ENCODE measurements at places on chromosomes 7 and 10.

GRCh38 chr10:97919012-97919411, 69.4 kb downstream of the GOLGA7B start:
- DNase-seq: no peak

- DNase-seq: no peak
Observed at GRCh38 chr7:36408589-36408988, 18.9 kb downstream of the ANLN start.

- DNase-seq: no peak
Observed at GRCh38 chr7:107032050-107032449, 12.5 kb upstream of the PRKAR2B start.

GRCh38 chr7:130344271-130344866, at the start of gene CPA5:
Gene CPA5 (plus strand): TSS chr7:130344816. CDS start chr7:130346486, 1,670 bp downstream.
- DNase-seq: no peak

- DNase-seq: no peak
Observed at GRCh38 chr7:137789215-137789882, 57.4 kb downstream of the DGKI start.

DNA sequence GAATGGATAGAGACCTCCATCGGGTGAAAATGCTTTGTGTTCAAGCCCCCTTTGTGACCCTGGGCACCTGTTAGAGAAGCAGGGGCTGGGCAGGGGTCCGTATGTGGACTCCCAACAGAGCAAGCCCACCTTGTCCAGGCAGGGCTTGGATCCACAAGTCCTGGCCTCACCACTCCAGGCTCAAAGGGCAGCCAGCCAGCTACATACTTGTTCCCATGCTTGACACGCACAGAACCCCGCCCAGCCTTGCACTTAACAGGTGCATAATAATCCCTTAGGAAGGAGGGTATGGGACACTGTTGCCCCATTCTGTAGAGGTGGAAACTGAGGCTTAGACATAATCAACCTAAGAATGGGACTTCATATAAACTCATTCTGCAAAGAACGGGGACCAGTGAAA, 160.6 kb downstream of the PRKAG2 start:
- no peak for DNase-seq

DNA sequence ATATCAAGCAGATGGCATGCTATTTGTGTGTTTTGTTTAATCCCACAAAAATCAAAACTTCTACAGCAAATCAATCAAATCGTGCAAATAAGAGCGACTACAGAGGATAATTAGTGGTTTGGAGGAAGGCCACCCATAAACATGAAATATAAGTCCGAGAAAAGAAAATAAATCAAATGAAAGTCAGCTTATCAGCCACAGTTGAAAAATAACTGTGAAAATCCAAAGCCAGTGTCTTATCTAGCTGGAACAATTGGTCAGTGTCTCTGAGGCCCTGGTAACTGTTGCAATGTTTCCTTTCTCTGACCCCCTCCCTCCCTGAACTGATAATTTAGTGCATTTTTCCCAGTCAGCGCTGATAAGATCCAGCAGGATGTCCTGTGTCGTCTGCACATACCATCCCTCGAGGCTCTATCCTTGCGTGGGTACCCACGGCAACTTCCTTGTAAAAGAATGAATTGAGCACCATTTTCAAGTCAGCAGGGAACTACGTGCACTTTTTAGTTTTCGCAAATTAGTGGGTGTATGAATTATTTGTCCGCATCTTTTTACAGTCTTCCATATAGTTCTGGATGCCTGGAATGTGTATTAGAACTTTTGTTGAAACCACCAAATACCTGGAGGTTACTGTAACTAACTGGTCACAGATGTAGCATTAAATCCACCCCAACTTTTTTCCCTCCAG, 10.8 kb upstream of the JCAD start:
- no peak for DNase-seq

DNA sequence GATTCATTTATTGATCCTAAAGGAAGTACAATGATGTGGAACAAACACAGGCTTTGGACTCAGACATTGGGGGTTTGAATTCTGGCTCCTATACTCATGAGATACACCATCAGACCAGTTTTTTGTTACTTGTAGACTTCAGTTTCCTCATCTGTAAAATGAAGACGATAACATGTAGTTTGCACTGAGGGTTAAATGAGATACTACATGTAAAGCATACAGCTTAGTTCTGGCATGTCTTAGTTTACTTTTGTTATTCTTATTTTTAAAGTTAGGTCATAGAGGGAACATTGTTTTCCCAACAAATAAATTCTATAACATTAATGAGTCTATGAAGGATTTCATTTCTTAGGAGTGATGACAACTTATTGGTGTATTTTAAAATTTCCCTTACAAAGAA, 183.5 kb upstream of the FAM3C start:
- no peak for DNase-seq

DNA sequence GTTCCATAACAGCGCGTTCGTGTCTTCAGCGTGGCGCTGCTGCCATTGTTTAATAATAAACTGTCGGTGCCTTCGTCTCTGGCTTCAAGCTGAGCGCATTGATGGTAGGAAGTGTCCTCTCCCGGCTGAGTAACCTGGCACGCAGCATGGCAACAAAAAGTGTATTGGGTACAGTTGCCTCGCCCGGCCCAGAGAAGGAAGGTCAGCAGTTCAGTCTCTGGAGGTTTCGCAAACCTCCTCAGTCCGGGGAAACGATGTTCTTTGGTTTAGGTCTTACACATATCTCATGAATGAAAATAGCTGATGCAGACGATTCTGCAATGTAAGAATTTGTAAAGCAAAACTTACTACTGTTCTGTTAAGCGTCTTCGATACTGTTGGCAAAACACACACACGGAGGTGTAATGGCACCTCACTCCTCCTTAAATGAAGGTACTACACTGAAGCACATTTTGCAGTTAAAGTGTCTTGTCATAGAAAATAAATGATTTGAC, 739 bp upstream of the CCDC186 start:
- peak; percentile 24 for DNase-seq

DNA sequence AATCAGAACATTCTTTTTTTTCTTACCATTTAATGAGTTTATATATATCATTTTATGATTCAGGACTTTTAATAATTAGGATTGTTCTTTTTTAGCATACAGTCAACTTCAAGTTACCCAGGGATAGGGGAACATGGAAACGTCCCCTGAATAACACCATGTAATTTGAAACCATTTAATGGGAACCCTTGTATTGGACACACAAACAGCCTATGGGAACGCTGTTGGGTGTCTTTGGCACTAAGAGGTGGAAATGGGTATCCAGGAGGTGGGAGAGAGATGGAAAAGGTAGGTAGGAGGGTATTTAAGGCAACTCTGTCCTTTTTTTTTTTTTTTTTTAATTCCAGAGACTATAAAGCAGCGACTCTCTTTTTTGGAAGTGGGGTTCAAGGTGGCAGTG, 2.6 kb downstream of the LUC7L2 start:
- no peak for DNase-seq

DNA sequence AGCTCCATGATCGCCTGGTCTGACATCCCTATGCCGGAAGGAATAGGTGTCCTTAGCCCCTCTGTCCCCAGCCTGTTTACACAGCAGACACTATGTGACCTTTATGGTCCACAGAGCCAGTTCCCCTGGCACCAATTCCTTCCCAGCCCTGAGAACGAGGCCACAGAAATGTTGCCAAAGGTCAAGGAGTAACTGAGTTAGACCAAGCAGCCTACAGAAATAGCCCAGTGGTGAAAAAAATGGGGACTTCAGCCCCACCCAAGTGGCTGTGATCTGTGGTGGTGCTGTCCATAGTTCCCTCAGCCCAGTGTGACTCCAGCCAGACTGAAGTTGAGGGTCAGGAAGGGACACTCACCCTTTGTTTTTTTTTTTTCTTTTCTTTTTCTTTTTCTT, 2.5 kb downstream of the PGAM2 start:
- DNase-seq: no peak

DNA sequence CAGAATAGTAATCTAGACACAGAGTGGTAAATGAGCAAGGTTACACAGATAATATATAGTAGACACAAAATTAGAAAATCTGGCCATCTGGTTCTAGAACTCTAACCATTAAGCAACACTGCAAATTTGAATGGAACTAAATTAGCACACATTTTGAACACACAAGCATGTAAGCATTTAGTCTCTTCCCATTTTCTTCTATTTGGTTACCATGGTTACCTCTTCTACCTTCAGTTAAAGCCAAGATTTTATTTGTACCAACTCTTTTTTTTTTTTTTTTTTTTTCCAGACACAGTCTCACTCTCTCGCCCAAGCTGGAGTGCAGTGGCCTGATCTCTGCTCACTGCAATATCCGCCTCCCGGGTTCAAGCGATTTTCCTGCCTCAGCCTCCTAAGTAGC, 790.5 kb downstream of the MAGI2 start:
- DNase-seq: no peak

DNA sequence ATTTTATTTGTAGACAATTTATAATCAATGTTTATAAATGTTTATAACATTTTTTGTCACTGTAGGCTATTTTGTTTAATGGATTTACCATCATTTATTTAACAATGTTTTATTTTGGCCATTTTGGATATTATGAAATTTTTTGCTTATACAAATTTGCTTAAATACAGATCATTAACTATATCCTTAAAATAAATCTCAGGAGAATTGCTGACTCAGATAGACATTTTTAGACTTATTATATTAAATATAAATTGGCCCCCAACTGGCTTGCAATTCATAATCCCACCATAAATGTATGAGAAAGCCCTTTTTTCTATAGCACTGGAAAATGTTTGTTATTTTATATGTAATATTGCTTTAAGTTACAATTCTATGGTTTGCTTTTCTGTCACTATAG, 3.8 kb upstream of the CLRN3 start:
- no peak for DNase-seq

DNA sequence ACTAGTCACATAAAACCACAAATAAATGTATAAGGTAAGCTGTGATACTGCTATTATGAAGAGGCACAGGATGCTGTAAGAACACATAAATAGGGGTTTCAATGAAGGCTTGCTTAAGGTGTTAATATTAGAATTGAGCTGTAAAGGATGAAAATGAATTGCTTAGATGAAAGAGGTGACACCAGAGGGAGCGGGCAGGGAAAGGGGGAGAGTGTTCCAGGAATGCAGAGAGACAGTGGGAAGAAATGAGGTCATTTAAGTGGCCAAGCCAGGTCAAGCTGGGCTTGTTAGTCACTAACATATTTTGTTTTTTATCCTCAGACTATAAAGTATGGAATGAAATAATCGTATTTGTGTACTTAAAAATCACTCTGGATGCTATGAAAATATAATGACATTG, 193.5 kb downstream of the NRG3 start:
- DNase-seq: no peak

- no peak for DNase-seq
Observed at GRCh38 chr10:11280187-11280932, 262.7 kb downstream of the CELF2 start.

DNA sequence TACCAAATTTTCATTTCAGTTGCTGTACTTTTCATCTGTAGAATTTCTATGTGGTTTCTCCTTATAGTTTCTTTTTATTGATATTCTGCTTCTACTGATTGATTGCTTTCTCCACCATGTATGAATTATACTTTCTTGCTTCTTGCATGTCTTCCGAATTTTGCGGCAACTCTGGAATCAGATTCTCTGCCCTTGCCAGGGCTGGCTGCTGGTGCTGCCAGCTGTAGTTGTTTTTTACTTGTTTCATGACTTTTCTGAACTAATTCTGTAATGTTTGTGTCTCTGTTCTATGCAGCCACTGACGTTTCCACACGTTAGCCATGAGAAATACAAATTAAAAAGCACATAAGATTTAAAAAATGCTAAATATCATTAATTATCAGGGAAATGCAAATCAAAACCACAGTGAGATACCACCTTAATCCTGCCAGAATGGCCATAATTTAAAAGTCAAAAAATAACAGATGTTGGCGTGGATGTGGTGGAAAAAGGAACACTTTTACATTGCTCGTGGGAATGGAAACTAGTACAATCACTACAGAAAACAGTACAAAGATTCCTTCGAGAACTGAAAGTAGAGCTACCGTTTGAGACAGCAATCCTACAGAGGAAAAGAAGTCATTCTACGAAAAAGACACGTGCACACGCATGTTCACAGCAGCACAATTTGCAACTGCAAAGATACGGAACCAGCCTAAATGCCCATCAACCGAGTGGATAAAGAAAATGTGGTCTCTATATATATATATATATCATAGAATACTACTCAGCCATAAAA, 51.5 kb downstream of the MAD1L1 start:
- no peak for DNase-seq

GRCh38 chr7:14752301-14752700, 150.2 kb downstream of the DGKB start:
- DNase-seq: no peak

GRCh38 chr10:65845916-65846315, 1079.9 kb upstream of the LRRTM3 start:
- no peak for DNase-seq

DNA sequence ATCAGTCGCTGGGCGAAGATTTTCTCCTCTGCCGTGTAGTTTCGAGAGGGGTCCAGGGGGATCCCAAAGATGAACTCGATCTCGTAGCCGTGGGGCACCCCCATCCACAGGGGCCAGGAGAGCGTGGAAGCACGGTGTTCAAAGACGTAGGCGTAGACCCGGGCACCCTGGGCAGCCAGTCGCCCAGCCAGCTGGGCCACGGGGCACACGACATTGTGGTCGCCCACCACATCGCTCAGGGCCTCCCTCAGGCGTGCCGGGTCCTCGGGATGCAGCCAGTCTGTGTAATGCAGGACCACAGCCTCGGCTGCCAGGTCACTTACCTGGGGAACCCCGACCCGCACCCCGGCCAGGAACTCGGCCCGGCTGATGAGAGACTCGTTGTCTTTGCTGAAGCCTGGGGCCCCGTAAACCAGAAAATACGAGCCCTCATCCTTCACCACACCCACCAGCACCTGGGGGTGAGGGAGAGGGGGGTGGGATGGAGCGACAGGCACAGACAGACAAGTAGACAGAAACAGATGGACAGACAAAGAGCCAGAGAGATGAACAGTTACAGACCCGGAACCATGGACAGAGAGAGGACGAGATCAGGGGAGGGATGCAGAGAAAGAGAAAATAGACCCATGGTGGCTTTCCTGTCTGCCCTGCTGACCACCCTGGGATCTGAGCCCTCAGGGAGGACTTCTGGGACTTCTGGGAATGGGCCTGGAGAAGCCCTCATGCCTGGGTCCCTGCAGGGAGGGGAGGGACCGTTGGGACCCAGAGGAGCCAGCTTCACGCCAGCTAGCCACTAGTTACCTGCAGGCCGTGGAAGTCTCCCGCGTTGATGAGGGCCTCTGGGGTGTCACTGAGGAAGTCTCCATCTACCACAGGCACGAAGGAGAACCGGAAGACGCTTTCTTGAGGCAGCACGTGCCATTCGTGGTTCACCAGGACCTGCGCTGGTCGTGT, 3.0 kb downstream of the ACHE start:
- no peak for DNase-seq

GRCh38 chr10:71398976-71399375, 2.3 kb downstream of the CDH23 start:
- DNase-seq: peak; percentile 21

GRCh38 chr10:35506741-35507140, 98.4 kb upstream of the GJD4 start:
- DNase-seq: no peak

All from posterior cingulate gyrus (tissue), 11 donors.